ENCODE measurements at places on chromosomes 16 and 17. TPM values are rescaled to one million over a fixed set of nuclear protein-coding genes. Genes with fewer than 3 reads are reported as not detected.

GEMIN4 gene
- 11.5 TPM for total RNA-seq

KRTAP9-2 gene
- not detected for total RNA-seq

SALL1 gene
- not detected for total RNA-seq

TERB1 gene
- 0.40 TPM for total RNA-seq

KIFC3 gene
- total RNA-seq: 15.2 TPM

CAPNS2 gene
- total RNA-seq: not detected

KRTAP2-2 gene
- not detected for total RNA-seq

RHBDF2 gene
- total RNA-seq: 48.7 TPM

GRCh38 chr16:84244728-84245127 lies 4.9 kb upstream of the KCNG4 start:
- peaks cover 57% of the 10 kb centered on the region for H3K27me3 ChIP-seq
- peaks cover 4% of the 10 kb centered on the region for H3K36me3 ChIP-seq
- peaks cover 3% of the 10 kb centered on the region for H3K4me1 ChIP-seq
- no peak for DNase-seq
- no peak overlapping the region for H3K27ac ChIP-seq
- no peak overlapping the region for H3K4me3 ChIP-seq

GRCh38 chr16:52376676-52377280 lies 170.2 kb downstream of the TOX3 start:
- H3K27me3 ChIP-seq: no peaks in the 10 kb centered on the region
- H3K27ac ChIP-seq: no peak overlapping the region
- no peaks in the 10 kb centered on the region for H3K4me1 ChIP-seq
- no peak overlapping the region for H3K4me3 ChIP-seq
- no peak for DNase-seq

DNA sequence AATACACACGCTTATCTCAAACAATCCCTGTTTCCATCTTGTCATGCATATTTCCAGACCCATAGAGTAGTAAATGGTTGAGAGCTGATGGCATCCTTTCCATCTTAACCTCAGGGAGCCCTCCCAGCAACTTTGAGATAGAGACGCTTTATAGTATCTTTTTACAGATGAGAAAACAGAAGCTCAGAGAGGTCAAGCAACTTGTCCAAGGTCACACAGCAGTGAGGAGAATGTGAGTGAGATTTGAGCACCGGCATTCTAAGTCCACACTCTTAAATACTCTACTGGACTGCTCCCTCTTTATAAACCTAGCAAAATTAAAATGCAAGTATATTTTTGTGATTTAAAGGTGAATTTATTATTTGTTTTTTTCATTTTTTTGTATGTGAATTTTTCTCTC lies 19.9 kb upstream of the KCNG4 start:
- H3K4me3 ChIP-seq: no peak overlapping the region
- H3K36me3 ChIP-seq: peaks cover 2% of the 10 kb centered on the region
- no peak overlapping the region for H3K27ac ChIP-seq
- DNase-seq: no peak
- no peaks in the 10 kb centered on the region for H3K4me1 ChIP-seq

- H3K4me1 ChIP-seq: no peaks in the 10 kb centered on the region
- peaks cover 23% of the 10 kb centered on the region for H3K27me3 ChIP-seq
- no peak overlapping the region for H3K4me3 ChIP-seq
These were observed 3.7 kb upstream of the LYZL6 start for GRCh38 chr17:35947156-35947585.

DNA sequence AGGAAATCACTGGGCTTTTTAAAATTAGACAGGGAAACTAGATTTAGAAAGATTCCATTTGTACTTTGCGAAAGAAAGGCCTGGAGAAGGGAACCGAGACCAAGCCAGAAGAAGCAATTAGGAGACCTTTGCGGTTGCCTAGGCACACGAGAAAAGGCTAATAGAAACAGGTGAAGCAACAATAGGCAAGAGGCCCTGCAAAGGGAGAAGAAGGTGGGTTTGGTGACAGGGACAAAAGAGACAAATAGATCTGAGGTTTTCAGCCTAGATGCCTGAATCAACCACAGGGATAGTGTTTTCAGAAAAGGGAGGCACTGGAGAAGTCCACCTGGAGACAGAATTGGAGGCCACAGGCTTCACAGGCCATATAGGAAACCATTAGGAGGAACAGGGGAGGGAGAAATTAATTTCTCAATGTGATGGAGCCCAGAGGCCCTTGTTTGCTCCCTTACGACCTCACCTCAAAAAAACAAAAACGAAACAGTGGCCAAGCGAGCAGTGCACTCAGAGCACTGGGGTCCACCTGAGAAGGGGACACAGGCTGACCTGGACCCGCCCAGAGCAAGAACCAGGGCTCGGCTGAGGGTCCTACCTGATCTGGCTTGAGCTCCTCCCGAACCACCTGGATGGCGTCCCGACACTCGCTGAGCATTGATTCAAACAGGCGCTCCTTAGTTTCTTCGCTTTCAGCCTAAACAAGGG lies 22.3 kb downstream of the SRP68 start:
- peak overlapping the region; percentile 47 for H3K27ac ChIP-seq
- DNase-seq: no peak
- no peaks in the 10 kb centered on the region for H3K27me3 ChIP-seq
- H3K36me3 ChIP-seq: peaks cover 10% of the 10 kb centered on the region
- H3K4me3 ChIP-seq: no peak overlapping the region

GRCh38 chr17:30495586-30495985 lies 18.4 kb downstream of the GOSR1 start:
- no peak overlapping the region for H3K4me3 ChIP-seq
- no peak for DNase-seq
- H3K36me3 ChIP-seq: peaks cover 14% of the 10 kb centered on the region
- H3K4me1 ChIP-seq: peaks cover 22% of the 10 kb centered on the region
- peak overlapping the region; percentile 81 for H3K27ac ChIP-seq
- H3K27me3 ChIP-seq: no peaks in the 10 kb centered on the region

- no peak overlapping the region for H3K4me3 ChIP-seq
- DNase-seq: peak; percentile 68
- H3K27ac ChIP-seq: peak overlapping the region; percentile 94
These were observed 61.0 kb upstream of the RBL2 start for GRCh38 chr16:53372992-53373871.

GRCh38 chr17:75361344-75361743 lies 44.1 kb downstream of the GRB2 start:
- H3K27ac ChIP-seq: peak overlapping the region; percentile 86
- H3K36me3 ChIP-seq: peaks cover 8% of the 10 kb centered on the region
- peak overlapping the region; percentile 66 for H3K4me3 ChIP-seq
- H3K4me1 ChIP-seq: peaks cover 80% of the 10 kb centered on the region
- DNase-seq: no peak
- H3K27me3 ChIP-seq: no peaks in the 10 kb centered on the region

DNA sequence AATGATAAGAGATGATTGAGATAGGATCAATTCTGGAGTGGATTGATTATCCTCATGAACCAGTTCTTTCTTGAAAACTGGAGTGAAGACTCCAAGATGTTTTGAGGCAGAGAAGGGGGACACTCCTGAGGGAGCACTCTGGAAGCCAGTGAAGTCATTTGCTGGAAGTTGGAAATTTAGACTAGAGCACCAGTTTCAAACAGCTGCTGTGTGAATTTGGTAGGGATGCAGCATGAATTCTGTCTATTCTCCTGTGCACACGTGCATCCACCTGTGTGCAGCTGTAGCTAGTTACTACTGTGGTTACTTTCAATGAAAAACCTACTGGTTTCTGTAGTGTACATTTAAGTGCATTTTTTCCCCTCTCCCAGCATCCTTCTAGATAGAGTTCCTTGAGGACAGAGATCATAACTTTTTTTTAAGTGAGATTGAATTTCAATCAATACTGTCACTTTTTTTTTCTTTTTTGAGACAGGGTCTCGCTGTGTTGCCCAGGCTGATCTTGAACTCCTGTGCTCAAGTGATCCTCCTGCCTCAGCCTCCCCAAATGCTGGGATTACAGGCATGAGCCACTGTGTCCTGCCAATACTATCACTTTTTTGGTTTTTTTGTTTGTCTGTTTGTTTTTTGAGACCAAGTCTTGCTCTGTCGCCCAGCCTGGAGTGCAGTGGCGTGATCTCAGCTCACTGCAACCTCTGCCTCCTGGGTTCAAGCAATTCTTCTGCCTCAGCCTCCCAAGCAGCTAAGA lies 65.9 kb downstream of the TUBD1 start:
- no peaks in the 10 kb centered on the region for H3K36me3 ChIP-seq
- peaks cover 39% of the 10 kb centered on the region for H3K4me1 ChIP-seq
- peak overlapping the region; percentile 96 for H3K27ac ChIP-seq
- DNase-seq: no peak
- peak overlapping the region; percentile 74 for H3K4me3 ChIP-seq
- H3K27me3 ChIP-seq: no peaks in the 10 kb centered on the region

DNA sequence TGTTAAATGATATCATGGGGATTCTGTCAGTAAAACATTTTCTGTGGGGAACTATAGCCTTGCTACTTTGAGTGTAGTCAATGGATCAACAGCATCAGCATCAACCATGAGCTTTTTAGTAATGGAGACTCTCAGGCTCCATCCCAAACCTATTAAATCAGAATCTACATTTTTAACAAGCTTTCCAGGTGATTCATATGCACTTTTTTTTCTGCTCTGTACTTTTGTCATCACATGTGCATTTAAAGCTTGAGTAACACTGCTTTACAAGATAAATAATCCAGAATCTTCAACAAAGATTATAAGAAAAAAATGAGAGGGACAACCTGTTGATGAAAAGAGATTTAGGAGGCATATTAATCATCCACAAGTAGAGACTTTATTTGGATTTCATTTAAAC lies 23.5 kb downstream of the NUP93 start:
- H3K4me1 ChIP-seq: peaks cover 9% of the 10 kb centered on the region
- peaks cover 5% of the 10 kb centered on the region for H3K36me3 ChIP-seq
- no peak for DNase-seq
- H3K27ac ChIP-seq: no peak overlapping the region
- no peaks in the 10 kb centered on the region for H3K27me3 ChIP-seq
- H3K4me3 ChIP-seq: no peak overlapping the region

DNA sequence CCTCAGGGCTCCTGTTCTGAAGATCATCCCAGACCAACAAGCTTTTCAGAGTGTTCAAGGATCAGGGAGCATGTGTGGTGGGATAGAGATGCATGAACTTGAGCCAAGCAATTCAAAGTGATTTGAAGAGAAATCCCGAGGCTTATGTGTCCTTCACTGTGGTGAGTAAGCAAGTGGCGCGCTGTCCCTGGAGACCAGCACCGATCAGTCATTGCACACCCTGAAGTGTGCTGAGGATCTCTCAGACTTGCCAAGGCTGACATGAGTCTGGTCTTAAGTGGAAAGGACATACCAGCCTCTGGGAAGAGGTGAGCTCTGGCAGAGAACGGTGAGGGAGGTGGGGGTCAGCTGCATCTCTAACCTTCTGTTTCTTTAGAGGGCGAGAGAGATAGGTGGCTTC lies 43.8 kb upstream of the CDH13 start:
- H3K27ac ChIP-seq: no peak overlapping the region
- H3K36me3 ChIP-seq: no peaks in the 10 kb centered on the region
- H3K27me3 ChIP-seq: peaks cover 55% of the 10 kb centered on the region
- no peak for DNase-seq
- no peaks in the 10 kb centered on the region for H3K4me1 ChIP-seq

DNA sequence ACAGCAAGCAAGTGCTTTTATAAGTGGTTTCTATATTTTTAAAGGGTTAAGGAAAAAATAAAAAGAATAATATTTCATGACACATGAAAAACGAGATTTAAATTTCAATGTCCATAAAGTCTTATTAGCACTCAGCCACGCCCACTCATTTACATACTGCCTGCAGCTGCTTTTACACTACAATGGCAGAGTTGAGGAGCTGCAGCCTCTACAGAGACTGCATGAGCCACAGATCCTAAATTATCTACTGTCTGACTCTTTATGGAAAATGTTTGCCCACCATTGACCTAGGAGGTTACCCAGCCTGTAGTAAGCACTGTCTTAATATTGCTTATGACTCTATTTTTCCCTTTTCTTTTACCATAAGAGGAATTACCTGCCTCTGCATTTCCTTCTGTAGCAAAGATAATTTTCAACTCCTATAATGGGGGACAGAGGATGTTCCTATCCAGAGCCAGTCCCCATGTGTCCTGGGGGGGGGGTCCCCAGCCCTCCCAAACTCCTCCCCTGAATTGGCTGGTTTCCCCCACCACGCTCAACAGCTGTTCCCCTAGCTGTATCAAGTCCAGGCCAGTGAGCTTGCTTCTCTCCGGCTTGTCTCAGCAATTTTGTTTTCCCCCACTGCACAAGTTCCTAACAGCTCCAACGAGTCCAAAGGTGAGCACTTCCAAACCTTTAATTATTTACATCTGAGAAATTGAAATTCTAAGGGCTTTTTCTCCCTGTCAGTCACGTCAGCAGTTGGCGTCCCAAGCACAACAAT lies 139.4 kb upstream of the ERCC4 start:
- no peaks in the 10 kb centered on the region for H3K4me1 ChIP-seq
- peaks cover 2% of the 10 kb centered on the region for H3K36me3 ChIP-seq
- no peak for DNase-seq

- H3K36me3 ChIP-seq: peaks cover 3% of the 10 kb centered on the region
- peaks cover 13% of the 10 kb centered on the region for H3K4me1 ChIP-seq
- no peaks in the 10 kb centered on the region for H3K27me3 ChIP-seq
- no peak overlapping the region for H3K4me3 ChIP-seq
These were observed 3.8 kb upstream of the USP36 start for GRCh38 chr17:78844301-78845005.

GRCh38 chr16:73050201-73051099 lies 2.5 kb upstream of the ZFHX3 start:
- no peak overlapping the region for H3K4me3 ChIP-seq
- H3K4me1 ChIP-seq: peaks cover 5% of the 10 kb centered on the region
- H3K27me3 ChIP-seq: peaks cover 34% of the 10 kb centered on the region
- no peaks in the 10 kb centered on the region for H3K36me3 ChIP-seq

DNA sequence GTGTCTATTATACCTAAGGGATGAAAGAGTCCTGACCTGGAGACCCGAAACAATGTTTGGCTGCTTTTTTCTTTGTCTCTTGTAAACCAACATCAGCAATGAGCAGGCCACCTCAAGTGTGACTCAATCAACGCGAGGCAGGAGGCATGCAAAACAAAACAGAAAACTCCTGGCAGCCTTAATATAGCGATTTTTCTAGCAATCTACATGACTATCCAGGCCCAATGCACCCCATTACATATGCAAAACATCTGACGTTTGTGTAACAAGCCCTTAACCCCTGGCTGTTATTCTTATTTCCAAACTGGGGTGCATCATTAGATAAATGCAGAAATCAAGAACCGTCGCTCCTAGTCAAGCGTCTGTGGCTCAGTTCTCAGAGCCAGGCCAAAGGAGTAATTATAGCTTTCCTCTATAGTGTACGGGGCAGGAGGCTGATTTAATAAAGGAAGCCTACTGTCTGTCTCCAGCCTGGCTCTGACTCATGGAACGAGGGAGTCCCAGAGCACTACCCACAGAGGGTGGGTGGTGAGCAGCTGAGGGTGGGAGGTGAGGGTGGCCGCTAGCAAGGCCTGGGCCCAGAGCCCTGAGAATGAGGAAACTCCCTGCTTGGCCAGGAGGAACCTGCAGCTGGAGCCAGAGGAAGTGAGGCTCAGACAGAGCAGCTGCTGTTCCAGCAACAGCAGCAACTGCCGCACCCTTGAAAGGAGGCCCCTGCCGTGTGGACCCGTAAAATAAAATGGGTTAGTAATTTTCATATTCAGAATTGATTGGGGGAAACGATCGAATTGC lies 43.9 kb downstream of the CHD9 start:
- H3K4me3 ChIP-seq: peak overlapping the region; percentile 90
- no peaks in the 10 kb centered on the region for H3K36me3 ChIP-seq
- DNase-seq: peak; percentile 36

GRCh38 chr17:77209330-77209748 lies 68.6 kb downstream of the SEC14L1 start:
- no peak overlapping the region for H3K27ac ChIP-seq
- H3K4me3 ChIP-seq: no peak overlapping the region
- no peaks in the 10 kb centered on the region for H3K4me1 ChIP-seq
- peaks cover 16% of the 10 kb centered on the region for H3K36me3 ChIP-seq
- no peaks in the 10 kb centered on the region for H3K27me3 ChIP-seq

GRCh38 chr17:21170809-21171208 lies 43.2 kb downstream of the TMEM11 start:
- peak overlapping the region; percentile 80 for H3K27ac ChIP-seq
- no peak for DNase-seq
- peaks cover 15% of the 10 kb centered on the region for H3K4me1 ChIP-seq
- no peaks in the 10 kb centered on the region for H3K27me3 ChIP-seq
- no peak overlapping the region for H3K4me3 ChIP-seq
- H3K36me3 ChIP-seq: peaks cover 8% of the 10 kb centered on the region

Measured in T-helper 17 cell (primary cell).